Stimulated activated CD4-positive, alpha-beta T cell treated with anti-CD3 and anti-CD28 coated beads, Interleukin-1b, Interleukin-23, amount 100 ng/mL, for 1 hour (primary cell): ENCODE measurements at places on chromosomes 2 and 18.

GRCh38 chr2:111671426-111672150 lies 212.4 kb downstream of the ANAPC1 start:
- no peak for DNase-seq

DNA sequence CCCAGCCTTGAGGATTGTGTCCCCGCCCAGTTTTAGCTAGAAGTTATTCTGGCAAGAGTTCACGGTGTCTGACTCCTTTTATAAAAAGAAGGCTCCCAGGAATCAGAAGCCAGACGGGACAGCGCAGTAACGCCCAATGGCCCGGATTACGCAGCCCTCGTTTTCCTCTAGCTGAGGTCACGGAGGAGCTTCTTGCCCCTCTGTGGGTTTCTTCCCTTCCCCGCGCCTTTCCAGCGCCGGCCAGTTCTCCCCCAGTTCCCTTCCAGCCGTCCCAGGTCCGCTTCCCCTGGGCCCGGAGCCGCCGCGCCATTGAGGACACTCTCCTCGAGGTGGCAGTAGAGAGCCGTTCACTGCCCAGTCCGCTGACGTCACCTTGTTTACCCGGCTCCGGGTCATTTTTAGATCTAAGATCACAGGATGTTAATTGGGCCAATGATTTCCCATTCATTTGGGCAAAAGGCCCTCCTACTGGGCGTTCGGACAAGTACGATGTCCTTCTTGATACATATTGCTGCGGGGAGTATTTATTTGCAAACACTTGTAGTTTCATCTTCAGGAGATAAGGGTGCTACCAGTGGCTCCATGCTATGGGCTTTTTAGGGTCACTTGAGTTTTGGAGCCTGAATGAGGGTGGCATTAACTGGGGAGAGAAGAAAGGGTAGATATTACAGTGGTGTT lies 81.5 kb upstream of the PPM1B start:
- peak; percentile 61 for DNase-seq

- DNase-seq = no peak
These were observed 39.4 kb downstream of the PXDN start for GRCh38 chr2:1704631-1705556.

DNA sequence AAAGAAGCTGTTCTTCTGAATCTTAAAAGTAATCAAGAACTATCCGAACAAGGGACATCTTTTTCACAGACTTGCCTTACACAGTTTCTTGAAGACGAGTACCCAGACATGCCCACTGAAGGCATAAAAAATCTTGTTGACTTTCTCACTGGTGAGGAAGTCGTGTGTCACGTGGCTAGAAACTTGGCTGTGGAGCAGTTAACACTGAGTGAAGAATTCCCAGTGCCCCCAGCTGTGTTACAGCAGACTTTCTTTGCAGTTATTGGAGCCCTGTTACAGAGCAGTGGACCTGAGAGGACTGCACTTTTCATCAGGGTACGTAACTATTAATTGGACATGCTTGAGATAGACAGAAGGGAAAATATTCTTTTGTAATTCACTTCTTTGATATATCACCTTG lies 2.4 kb downstream of the MRPL44 start:
- DNase-seq = no peak

- DNase-seq = no peak
These were observed 59.3 kb downstream of the SERTAD2 start for GRCh38 chr2:64594226-64594989.

DNA sequence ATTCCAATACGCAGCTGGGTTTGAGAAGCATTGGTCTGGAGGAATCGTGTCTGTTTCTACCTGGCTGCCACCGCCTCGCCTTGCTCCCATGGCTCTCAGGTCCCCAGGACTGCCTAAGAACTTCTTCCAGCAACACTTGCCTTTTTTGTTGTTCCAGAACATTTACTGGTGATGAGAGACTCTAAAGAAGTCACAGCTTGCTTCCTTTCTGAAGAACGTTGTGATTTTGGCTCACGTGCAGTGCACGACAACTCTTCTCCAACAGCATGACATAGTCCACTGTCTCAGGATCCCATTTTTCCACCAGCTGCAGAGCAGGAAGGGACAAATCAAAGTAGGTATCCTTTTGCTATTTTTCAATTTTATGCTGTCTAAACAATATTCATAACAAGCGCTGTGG lies 940.9 kb downstream of the SLC4A3 start:
- DNase-seq = no peak

- DNase-seq = no peak
These were observed 154.7 kb upstream of the HS6ST1 start for GRCh38 chr2:128473175-128474035.

DNA sequence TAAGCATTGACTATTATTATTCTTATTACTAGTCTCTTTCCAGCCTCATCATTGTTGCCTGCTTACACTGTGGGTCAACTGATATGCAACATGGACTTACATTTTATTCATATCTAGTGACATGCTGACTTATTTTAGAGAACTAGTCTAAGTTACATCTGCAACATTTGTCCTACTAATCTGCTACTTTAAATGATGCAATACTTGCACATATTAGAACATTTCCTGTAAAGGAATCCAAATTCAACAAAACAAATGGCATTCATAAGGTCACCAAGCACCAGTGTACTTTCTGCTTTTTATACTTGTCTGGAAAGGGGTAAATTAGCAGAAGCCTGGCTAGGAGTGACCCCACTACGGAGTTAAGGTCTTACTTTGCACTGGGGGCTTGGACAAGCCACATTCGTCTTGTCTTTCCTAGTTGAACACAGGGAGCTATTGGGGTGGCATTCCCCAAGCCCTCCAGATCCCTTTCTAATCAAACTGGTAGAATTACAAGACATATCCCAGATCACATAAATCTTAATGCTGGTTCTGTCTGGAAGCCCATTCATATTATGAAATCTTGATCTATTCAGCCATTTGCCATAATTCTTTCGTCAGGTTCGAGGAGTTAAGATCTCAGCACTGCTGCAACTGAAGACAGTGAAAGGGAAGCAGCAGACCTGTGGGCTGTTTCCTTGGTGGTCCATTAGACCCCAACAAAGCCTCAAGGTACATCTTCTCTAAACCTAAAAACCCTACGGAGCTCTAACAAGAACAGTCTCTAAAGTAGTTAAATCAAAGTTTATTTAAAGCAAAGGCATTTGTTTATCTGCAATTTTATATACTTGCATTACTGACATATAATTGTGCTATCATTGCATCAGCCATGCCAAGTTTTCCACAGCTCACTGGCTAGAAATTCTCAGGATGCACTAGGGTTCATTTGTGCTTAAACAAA lies 49.9 kb upstream of the RTN4 start:
- no peak for DNase-seq
